Melanocyte of skin (primary cell): ENCODE measurements at places on chromosomes 7 and 10. TPM values are rescaled to one million over a fixed set of nuclear protein-coding genes. Genes with fewer than 3 reads are reported as not detected.

The CDHR1 gene
- total RNA-seq: under 0.01 TPM in 1 of 2 replicates, not detected in the other

The SMKR1 gene
- not detected in 2 replicates for total RNA-seq

The TMEM254 gene
- 9.6 and 13.4 TPM in 2 replicates for total RNA-seq

The SFRP5 gene
- not detected in 2 replicates for total RNA-seq

The UCN3 gene
- total RNA-seq: not detected in 2 replicates

The NYAP1 gene
- under 0.01 and 0.73 TPM in 2 replicates for total RNA-seq

The AGR2 gene
- not detected in 2 replicates for total RNA-seq

The CNPY1 gene
- total RNA-seq: not detected in 2 replicates

The EEPD1 gene
- 2.5 and 5.2 TPM in 2 replicates for total RNA-seq

The PRF1 gene
- total RNA-seq: not detected in 2 replicates

The CASP7 gene
- total RNA-seq: 41.3 and 47.6 TPM in 2 replicates

The CHST3 gene
- 21.1 and 23.6 TPM in 2 replicates for total RNA-seq

The UCMA gene
- not detected in 2 replicates for total RNA-seq

The FXYD4 gene
- total RNA-seq: not detected in 2 replicates

The SFXN4 gene
- total RNA-seq: 23.6 and 37.2 TPM in 2 replicates

The BMPER gene
- total RNA-seq: 0.31 and 0.67 TPM in 2 replicates

The SFTPD gene
- not detected in 2 replicates for total RNA-seq

The KCND2 gene
- total RNA-seq: under 0.01 TPM in 1 of 2 replicates, not detected in the other

The ADRB1 gene
- total RNA-seq: not detected in 2 replicates

The HKDC1 gene
- 10.5 and 23.1 TPM in 2 replicates for total RNA-seq

The TMEM270 gene
- 0.33 TPM in 1 of 2 replicates, not detected in the other for total RNA-seq

The IL6 gene
- total RNA-seq: 16.8 and 17.0 TPM in 2 replicates

The AOC1 gene
- not detected in 2 replicates for total RNA-seq
